ENCODE measurements at places on chromosomes 2 and 18.
A peak's percentile ranks its signal among the peaks of the same experiment; 100 is the strongest.

DNA sequence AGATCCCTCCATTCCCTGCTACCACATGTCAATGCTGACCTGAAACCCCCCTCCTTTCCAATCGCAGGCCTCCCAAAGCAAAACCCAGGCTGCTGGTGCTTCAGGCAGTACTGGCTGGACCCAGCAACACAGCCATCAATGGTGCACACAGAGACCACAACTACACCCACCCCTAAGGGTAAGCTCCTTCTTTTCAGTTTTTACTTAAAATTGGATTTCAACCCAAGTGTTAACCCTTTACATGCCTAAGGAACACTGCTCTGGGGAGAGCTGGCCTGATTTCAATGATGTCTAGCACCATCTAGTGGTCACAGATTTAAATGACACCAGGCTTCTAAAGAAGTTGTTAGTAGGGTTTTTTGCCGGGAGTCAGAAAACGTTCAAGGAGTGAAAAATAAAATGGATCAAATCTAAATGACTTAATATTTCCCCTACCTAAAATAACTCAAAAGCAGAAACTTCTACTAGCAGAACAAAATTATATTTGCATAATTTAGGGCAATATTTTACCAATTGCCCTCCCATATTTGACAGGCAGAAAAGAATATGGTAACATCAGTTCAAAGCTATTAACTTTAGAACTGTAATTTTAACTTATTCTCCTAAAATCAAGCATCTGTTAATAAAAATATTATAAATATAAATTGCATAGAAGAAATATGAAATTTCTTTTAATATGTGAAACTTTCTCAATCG lies 24.6 kb downstream of the FECH start:
- DNase-seq: peak; percentile 49

GRCh38 chr2:128783193-128783671 lies 464.6 kb upstream of the HS6ST1 start:
- no peak for DNase-seq

DNA sequence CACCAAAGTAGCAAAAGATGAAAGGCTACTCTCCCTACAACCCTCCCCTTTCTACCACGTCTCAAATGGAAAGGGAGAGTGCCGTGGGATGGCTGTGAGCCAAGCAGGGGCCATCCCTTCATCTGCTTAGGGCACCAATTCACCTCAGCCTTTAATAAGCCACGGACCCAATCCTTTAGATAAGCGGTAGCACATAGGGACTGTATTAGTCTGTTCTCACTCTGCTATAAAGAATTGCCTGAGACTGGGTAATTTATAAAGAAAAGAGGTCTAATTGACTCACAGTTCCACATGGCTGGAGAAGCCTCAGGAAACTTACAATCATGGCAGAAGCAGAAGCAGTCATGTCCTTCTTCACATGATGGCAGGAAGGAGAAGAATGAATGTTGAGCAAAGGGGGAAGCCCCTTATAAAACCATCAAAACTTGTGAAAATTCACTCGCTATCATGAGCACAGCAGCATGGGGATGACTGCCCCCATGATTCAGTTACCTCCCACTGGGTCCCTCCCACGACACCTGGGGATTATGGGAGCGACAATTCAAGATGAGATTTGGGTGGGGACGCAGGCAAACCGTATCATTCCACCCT lies 85.9 kb upstream of the IL1R2 start:
- DNase-seq: no peak

DNA sequence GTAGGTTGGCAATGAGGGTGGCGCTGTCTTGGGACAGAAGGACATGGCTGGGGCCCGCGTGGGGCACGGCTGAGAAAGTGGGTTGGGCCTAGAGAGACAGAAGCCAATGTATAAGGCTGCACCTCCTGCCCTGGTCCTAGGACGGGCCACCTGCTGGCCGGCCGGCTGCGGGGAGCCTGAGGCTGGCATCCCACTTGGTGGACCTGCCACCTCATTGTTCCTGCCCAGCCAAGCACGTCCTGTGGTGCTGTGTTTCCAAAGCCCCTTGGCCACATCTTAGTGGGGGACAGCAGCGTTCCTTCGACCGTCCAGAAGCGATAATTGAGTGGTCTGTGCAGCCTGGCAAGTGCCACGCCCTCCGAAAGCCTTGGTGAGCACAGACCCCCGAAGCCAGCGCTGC lies 223.9 kb downstream of the LDLRAD4 start:
- DNase-seq: no peak

GRCh38 chr2:11589316-11589940 lies 55.6 kb downstream of the GREB1 start:
- DNase-seq: no peak

- DNase-seq: no peak
Observed at GRCh38 chr2:157786663-157787363, 89.3 kb downstream of the ACVR1 start.

- DNase-seq: no peak
Observed at GRCh38 chr2:143954186-143954585, 565.7 kb downstream of the ZEB2 start.

DNA sequence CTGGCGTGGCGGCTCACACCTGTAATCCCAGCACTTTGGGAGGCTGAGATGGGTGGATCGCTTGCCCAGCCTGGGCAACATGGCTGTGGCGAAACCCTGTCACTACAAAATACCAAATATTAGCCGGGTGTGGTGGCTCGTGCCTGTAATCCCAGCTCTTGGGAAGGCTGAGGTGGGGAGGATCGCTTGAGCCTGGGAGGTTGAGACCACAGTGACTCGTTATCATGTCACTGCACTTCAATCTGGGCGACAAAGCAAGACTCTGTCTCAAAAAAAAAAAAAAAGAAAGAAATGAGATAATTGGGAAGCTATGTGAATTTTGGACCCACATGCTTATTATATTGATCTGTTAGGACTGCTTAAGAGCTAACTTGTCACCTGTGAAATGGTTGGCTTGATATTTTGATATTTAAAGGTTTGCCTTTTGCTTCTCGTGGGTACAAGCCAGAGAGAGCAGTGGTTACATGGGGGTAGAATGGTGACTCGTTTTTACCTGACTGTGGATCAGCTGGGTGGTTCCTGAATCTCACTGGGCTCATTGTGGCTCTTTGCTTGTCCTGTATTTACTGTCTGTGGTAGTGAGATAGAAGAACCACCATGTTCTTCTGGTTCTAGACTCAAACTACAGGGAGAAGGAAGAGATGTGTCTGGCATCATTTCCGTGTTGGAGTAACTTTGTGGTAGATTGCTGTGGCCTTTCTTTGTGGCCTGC lies 28.9 kb downstream of the ZNF532 start:
- DNase-seq: no peak

DNA sequence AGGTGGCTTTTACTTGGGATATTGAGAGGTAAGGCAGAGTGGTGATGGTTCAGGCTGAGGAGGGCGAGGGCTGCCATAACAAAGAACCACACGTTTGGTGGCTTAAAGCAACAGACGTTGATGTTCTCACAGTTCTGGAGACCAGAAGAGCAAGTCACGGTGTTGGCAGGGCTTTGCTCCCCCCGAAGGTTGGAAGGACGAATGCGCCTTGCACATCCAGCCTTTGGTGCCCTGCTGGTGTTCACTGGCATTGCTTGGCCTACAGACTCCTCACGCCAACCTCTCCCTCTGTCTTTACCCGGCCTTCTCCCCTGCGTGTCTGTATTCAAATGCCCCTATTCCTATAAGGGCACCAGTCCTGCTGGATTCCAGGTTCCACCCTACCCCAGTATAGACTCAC lies 125.4 kb downstream of the TPO start:
- no peak for DNase-seq

DNA sequence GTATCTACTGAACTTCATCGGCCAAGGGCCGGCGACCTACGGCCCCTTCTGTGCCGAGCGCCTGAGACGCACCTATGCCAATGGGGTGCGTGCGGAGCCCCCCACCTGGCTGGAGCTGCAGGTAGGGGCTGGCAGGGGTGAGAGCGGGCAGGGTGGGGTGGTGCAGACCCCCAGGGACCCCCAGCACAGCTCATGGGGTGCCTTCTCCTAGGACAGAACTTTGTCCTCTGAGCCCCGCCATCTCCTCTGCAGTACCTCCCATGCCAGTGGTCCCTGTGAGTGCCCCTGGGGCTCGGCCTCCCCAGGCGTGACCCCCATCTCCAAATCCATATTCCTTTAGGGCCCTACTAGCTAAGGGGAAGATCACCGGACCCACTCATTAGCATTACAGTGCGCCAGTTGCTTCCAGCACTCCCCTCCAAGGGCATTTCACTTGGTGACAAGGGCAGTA lies 23.9 kb upstream of the GPR17 start:
- no peak for DNase-seq

- DNase-seq: no peak
Observed at GRCh38 chr2:54969295-54969939, 80.8 kb downstream of the RTN4 start.

DNA sequence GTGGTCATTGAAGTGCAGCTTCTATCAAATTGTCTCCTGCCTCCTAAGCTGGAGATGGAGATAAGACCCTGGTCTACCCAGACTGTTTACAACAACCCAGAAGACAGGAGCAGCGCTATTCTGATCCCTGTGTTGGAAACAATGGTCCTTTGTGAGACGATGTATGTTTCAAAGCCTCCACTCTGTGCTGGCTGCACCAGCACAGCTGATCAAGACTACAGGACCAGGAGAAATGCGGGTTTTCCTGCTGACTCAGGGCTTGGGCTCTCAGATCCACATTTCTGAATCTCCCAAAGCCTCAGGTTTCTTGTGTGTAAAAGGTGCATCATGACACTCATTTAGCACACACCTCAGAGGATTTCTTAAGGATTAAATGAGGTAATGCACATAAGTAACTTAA lies 92.0 kb downstream of the POU3F3 start:
- no peak for DNase-seq

DNA sequence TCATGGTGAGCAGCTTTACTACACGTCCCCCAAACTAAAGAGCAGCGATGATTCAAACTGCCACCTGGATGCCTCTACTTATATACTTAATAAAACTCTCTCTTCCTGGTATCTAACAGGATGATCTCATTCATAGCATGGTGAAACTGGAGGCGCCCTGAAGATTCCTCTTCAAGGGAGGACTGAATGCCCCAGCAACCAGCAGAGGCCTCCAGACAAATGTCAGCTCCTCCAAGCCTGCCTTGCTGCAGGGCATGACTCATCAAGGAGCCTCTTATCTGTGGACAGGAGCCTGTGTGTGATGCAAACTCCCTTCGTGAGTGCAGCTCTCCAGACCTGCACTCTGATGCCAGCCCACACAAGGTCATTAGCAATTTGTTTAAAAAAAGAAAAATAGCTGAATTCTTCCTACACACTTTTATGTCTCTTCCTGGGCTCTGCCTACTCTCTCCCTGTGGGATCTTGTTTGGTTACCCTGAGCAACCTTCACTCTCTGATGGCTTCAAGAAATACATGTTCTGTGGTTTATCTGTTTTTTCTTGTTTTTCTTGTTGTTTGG lies 30.2 kb downstream of the LONRF2 start:
- no peak for DNase-seq

- DNase-seq: no peak
Observed at GRCh38 chr2:186607660-186608324, 17.9 kb downstream of the ITGAV start.

DNA sequence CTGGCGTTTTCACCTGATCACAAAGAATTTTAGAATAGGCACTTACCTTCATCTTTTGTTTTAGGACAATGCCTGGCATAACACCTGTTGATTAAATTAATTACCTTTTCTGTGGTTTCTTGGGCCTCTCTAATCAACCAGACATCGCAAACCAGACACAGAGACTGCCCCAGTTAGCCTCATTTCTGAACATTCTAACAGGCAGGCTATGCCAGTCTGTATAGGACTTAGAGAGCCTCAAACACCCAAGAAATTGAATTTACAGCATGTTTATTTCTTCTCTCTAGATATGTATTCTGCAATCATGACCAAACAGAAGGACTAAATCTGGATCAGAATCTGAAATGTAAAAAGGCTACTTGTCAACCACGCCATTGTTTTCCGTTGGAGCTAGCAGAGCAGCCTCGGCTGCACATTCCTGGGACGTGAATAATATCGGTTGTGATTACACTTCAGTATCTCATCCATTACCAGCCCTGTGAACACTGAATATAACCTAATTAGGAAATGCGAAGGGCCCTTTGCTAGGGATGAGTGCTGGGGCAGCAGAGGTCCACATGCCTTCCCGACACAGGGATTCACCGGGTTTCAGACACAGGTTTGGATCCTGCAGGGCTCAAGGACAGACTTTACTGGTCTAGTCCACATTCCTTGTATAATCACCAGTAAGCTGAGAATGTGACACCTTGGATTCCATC lies 17.5 kb upstream of the CDC42EP3 start:
- DNase-seq: no peak

- DNase-seq: peak; percentile 23
Observed at GRCh38 chr2:11692966-11693521, 23.0 kb upstream of the NTSR2 start.

GRCh38 chr2:179876266-179876665 lies 14.9 kb upstream of the ZNF385B start:
- no peak for DNase-seq

GRCh38 chr2:219175928-219176817 lies 552 bp downstream of the CNPPD1 start:
- peak; percentile 21 for DNase-seq

- no peak for DNase-seq
Observed at GRCh38 chr2:60334610-60335009, 218.8 kb downstream of the BCL11A start.

- no peak for DNase-seq
Observed at GRCh38 chr2:31429759-31430438, 15.4 kb upstream of the XDH start.

DNA sequence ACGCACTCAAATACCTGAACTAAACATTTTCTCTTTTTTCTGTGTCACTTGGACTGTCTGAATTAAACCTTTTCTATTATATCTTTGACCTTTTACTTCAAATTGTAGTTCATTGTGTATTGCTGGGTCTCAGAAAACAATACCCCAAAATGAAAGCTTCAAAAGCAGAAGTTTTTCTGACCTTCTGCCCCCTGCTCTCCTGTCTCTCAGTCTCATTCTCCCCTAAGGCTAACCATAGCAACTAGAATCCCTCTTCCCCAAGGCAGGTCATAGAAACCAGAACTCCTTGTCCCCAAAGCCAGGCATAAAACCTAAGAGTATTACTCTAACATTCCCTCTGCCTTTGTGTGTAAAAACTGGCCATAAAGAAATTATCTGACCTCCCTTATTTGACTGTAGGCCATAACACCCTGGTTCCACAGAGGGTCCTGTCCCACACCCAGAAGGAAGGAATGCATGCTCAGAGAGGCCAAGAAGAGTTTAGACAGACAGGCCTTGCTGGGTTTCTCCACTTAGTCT lies 93.5 kb upstream of the B3GNT2 start:
- DNase-seq: no peak

DNA sequence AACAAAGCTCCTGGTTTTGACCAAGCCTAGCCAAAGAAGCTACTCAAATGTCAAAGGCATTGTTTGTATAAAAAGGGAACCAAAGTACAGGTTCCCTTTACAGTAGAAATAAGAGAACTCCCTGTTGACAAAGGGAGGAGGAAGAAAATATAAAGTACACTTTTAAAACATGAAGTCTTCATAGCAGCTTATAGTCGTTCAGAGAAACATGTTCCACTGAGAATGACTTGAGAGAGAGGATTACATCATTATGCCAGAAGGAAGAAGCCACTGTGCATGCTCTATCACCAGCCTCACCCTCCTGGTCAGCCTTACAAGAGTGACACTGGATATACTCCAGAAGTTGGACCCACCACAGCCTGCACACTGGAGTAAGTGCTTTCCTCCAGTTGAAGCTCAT lies 2.5 kb upstream of the DHRS9 start:
- no peak for DNase-seq

GRCh38 chr2:70141902-70142589 lies 48.8 kb downstream of the C2orf42 start:
- no peak for DNase-seq
